Testis (tissue), 5 donors: ENCODE measurements at places on chromosomes 2 and 18. TPM values are rescaled to one million over a fixed set of nuclear protein-coding genes. Genes with fewer than 3 reads are reported as not detected.
A peak's percentile ranks its signal among the peaks of the same experiment; 100 is the strongest.

Gene KCNG2
- 7.6 TPM for total RNA-seq

GRCh38 chr18:3511980-3512379 is 62.0 kb downstream of the TGIF1 start:
- H3K27me3 ChIP-seq = no peaks in the 10 kb centered on the region
- no peaks in the 10 kb centered on the region for H3K36me3 ChIP-seq
- no peak overlapping the region for H3K27ac ChIP-seq
- no peak for DNase-seq
- no peaks in the 10 kb centered on the region for H3K4me1 ChIP-seq

DNA sequence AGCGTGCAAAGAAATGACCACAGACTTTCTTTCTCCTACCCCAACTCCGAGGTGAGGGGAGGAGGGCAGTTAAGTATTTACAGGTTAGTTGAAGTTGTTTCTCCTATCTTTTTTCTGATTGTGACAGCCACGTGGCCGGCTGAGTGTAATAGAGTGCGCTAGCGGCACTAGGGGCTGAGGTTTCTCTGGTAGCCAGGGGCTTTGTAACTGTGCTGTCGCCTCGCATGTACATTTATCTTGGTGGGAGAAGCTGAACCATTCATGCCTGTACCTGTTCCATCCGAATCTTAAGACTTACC is 214.1 kb upstream of the STON1 start:
- peaks cover 5% of the 10 kb centered on the region for H3K4me1 ChIP-seq
- no peak overlapping the region for H3K27ac ChIP-seq
- H3K36me3 ChIP-seq = no peaks in the 10 kb centered on the region
- H3K27me3 ChIP-seq = no peaks in the 10 kb centered on the region
- peak overlapping the region; percentile 79 for H3K4me3 ChIP-seq
- DNase-seq = peak; percentile 28

DNA sequence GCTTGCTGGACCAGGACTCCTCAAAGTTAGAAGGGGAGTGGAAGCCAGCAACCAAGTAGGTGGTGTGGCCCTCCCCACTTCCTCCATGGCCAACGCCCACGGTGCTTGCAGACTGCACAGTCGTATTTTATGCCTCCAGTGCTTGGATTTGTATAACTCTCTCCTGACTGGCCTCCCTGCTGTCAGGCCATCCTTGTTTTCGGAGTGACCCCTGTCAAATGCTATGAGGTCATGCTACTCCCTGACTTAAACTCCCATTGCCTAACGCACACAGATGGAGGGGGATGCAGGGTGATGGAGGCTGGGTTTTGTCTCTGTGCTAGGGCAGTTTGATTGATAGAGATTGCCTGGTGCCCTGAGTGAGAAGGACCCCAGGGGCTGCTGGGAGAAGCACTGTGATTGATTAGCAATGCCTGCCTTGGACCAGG is 36.1 kb downstream of the GLI2 start:
- H3K4me1 ChIP-seq = peaks cover 12% of the 10 kb centered on the region
- H3K27ac ChIP-seq = no peak overlapping the region
- no peak for DNase-seq

Gene CIB4
- 7.5 TPM for total RNA-seq

GRCh38 chr18:64851726-64852125 is 702.8 kb upstream of the LINC00305 start:
- H3K4me1 ChIP-seq = no peaks in the 10 kb centered on the region
- no peak overlapping the region for H3K27ac ChIP-seq
- no peaks in the 10 kb centered on the region for H3K36me3 ChIP-seq
- H3K4me3 ChIP-seq = no peak overlapping the region

DNA sequence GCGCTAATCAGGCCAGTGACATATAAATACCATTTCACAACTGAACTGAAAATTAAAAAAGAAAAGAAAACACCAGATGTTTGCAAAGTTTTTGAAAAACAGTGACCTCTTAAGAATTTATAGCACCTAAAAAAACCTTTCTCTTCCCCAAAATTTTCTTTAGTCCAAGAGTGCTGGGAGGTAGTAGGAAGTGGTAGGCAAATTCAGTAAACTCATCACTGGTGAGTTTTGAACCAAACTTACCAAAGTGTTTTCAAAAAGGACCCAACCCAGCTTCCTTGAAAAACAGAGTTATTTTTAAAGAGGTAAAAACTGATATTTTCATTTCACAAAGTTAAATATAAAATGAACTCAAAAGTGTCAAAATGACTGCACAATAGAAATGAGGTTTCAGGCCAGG is 90.4 kb downstream of the TMEM247 start:
- no peaks in the 10 kb centered on the region for H3K36me3 ChIP-seq
- H3K4me3 ChIP-seq = no peak overlapping the region
- H3K4me1 ChIP-seq = no peaks in the 10 kb centered on the region
- DNase-seq = no peak

- no peak overlapping the region for H3K4me3 ChIP-seq
- no peaks in the 10 kb centered on the region for H3K36me3 ChIP-seq
- H3K27ac ChIP-seq = no peak overlapping the region
- peaks cover 10% of the 10 kb centered on the region for H3K4me1 ChIP-seq
- DNase-seq = no peak
Measured at GRCh38 chr2:176395273-176395854, 126.1 kb downstream of the MTX2 start.

DNA sequence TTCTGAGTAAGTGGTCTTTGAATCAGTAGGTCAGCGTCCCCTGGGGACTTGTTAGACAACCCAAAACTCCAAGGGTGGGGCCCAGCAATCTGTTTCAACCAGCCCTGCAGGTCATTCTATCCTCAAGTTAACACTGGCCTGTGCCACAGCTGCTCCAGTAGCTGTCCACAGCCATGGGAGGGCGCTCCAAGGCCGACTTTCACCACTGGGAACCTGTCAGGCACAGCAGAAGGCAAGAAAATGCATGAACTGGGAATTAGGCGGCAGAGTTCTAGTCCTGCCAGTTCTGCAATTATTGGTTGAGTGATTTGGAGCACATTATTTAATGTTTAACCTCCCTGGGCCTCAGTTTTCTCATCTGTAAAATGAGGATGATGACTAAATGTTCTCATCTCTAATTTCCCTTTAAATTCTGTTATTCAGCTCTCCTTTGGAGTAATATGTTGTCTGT is 17.4 kb upstream of the MRPL33 start:
- no peak overlapping the region for H3K27ac ChIP-seq
- H3K27me3 ChIP-seq = no peaks in the 10 kb centered on the region
- H3K4me3 ChIP-seq = no peak overlapping the region
- DNase-seq = peak; percentile 85

Gene AMER3
- 3.5 TPM for total RNA-seq

DNA sequence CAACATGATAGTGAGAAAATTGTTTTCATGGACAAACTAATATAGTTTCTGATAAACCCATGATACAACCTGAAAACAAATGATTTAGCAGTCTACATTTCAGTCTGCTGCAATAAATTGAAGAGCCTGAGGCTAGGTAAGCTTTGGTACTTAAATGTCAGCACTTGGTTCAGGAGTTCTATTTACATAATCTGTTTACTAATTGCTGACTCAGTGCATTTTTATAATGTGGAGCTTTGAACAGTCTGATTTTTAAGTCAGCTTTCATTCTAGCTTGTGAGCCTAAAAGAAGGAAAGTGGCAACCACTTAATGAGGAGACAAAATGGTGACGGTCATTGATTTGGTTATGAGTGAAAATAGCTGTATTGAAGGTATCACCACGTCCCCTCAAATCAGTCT is 488.6 kb downstream of the CPS1 start:
- H3K27ac ChIP-seq = no peak overlapping the region
- H3K4me1 ChIP-seq = no peaks in the 10 kb centered on the region
- DNase-seq = no peak
- no peak overlapping the region for H3K4me3 ChIP-seq

Gene GKN2
- not detected for total RNA-seq

- H3K4me3 ChIP-seq = no peak overlapping the region
- no peaks in the 10 kb centered on the region for H3K27me3 ChIP-seq
- peaks cover 2% of the 10 kb centered on the region for H3K4me1 ChIP-seq
- no peak overlapping the region for H3K27ac ChIP-seq
Measured at GRCh38 chr2:127632592-127633489, 13.1 kb upstream of the GPR17 start.

DNA sequence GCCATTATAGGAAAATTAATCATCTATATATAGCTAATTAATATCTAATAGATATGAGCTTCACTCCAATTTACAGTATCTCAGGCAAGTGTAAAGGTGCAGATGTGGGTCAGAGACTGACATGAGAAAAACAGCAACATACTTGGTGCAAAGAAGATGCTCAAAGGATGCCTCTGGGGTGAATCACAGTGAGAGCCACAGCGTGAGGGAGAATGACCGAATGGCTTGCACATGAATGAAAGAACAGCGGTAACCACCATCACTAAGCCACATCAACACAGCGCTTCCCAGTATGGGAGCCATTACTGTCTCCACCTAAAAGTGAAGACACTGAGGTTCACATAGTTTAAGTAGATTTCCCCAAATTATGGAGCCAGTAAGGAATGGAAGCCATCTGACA is 423.4 kb upstream of the ID2 start:
- no peak for DNase-seq
- H3K4me1 ChIP-seq = no peaks in the 10 kb centered on the region
- no peak overlapping the region for H3K27ac ChIP-seq
- no peaks in the 10 kb centered on the region for H3K27me3 ChIP-seq
- H3K36me3 ChIP-seq = no peaks in the 10 kb centered on the region

Gene HOXD3
- 14.0 TPM for total RNA-seq

Gene SPATS2L
- 49.7 TPM for total RNA-seq

DNA sequence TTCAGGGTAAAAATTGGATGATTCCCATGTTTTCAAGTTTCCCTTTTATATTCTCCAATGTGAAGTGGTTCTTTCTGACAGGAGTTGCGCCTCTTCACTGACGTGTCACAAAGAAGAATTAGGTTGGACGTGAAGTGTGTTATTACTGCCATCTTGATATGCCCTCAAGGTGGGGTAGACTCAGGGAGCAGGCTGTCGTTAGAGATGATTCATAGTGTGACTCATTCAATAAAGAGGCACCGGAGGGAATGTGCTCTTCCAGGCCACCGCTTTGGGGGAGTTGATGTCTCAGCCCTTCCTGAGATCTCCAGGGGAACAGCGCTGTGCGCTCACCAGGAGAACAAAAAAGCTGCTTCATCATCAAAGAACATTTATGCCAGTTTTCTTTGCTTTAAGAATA is 3.6 kb upstream of the DGKD start:
- H3K27me3 ChIP-seq = no peaks in the 10 kb centered on the region
- no peaks in the 10 kb centered on the region for H3K36me3 ChIP-seq
- H3K27ac ChIP-seq = no peak overlapping the region
- H3K4me3 ChIP-seq = no peak overlapping the region

DNA sequence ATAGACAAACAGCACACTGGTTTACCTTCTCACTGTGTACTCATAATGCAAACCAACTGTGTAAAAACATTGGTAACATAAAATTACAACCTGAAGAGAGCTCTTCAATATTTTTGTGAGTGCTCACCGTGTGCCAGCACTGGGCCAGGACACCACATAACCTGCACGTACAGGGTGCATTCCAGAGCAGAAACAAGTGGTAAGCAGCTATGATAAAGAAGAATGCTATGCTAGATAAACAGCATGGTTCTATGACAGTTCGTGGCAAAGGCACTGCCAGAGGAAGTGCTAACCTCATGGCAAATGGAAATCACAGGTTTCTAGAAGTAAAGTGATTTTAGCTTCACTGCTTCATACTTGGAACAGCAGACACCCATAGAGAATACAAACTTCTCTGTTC is 343.5 kb downstream of the MTX2 start:
- H3K4me3 ChIP-seq = no peak overlapping the region
- DNase-seq = no peak

DNA sequence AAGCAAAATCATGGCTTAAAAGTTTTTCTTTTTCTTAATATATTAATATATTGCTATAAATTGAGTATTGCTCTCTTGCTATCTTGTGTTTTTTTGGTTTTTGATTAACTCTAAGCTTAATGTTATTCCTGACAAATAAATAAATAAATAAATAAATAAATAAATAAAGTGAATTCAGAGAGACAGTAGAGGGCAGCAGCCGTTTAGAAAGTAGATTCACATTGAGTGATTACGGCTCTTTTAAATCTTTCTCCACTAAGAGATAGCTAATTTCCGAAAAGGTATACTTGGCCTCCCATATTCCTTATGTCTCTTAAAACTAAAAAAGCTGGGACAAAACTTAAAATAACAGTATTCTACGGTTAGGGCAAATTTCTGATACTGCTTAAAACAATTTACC is 34.3 kb downstream of the MSH2 start:
- H3K4me1 ChIP-seq = peaks cover 3% of the 10 kb centered on the region
- no peak overlapping the region for H3K4me3 ChIP-seq
- no peak for DNase-seq
- no peak overlapping the region for H3K27ac ChIP-seq
- H3K36me3 ChIP-seq = no peaks in the 10 kb centered on the region

- peaks cover 43% of the 10 kb centered on the region for H3K4me1 ChIP-seq
- H3K36me3 ChIP-seq = no peaks in the 10 kb centered on the region
- no peaks in the 10 kb centered on the region for H3K27me3 ChIP-seq
- H3K27ac ChIP-seq = peak overlapping the region; percentile 83
Measured at GRCh38 chr2:217978536-217979150, 24.2 kb downstream of the TNS1 start.

Gene CCDC74B
- total RNA-seq = 72.6 TPM

GRCh38 chr2:10880586-10881321 is 31.0 kb upstream of the KCNF1 start:
- H3K4me3 ChIP-seq = peak overlapping the region; percentile 21
- no peak overlapping the region for H3K27ac ChIP-seq
- H3K27me3 ChIP-seq = no peaks in the 10 kb centered on the region

Gene ASB18
- total RNA-seq = 4.9 TPM

DNA sequence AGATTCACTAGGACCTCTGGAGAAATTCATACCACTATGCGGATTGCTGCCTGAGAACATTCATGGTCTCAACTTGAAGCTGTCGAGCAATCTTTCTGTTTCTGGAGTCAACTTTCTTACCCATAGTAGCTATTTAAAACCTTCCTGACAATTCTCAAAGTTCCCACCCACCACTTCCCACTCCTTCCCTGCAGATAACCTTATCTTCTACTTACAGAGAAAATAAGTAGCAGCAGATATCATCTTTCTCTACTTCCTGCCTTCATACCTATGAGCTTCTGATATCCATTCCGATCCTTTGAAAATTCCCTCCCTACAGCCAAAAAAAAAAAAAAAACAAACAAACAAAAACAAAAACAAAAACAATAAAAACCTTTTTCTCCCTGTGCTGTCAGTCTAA is 81.2 kb upstream of the CYRIA start:
- H3K4me3 ChIP-seq = no peak overlapping the region
- no peaks in the 10 kb centered on the region for H3K36me3 ChIP-seq
- no peaks in the 10 kb centered on the region for H3K4me1 ChIP-seq
- no peak for DNase-seq
- H3K27ac ChIP-seq = no peak overlapping the region
- no peaks in the 10 kb centered on the region for H3K27me3 ChIP-seq

DNA sequence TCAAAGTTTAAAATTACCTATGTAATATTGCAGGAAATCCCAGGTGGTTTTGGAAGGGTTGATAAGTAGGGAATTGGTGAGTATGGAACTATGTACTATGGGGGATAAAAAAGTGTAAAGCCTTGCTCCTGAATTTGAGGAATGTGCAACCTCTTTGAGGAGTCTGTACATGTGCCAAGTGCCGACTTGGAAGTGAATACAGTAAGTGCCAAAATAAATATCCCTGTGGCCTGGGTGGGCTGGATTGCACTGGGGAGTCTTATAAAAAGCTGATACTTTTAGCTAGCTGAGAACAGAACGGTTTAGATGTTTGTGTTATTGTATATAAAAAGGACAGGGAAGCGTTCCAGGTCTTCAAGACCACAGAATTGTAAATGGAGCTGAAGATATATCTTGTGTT is 317.1 kb upstream of the LRRTM1 start:
- no peak overlapping the region for H3K4me3 ChIP-seq
- no peaks in the 10 kb centered on the region for H3K27me3 ChIP-seq
- H3K27ac ChIP-seq = no peak overlapping the region
- no peak for DNase-seq
